ENCODE measurements at places on chromosomes 11 and 22. TPM values are rescaled to one million over a fixed set of nuclear protein-coding genes. Genes with fewer than 3 reads are reported as not detected.

DNA sequence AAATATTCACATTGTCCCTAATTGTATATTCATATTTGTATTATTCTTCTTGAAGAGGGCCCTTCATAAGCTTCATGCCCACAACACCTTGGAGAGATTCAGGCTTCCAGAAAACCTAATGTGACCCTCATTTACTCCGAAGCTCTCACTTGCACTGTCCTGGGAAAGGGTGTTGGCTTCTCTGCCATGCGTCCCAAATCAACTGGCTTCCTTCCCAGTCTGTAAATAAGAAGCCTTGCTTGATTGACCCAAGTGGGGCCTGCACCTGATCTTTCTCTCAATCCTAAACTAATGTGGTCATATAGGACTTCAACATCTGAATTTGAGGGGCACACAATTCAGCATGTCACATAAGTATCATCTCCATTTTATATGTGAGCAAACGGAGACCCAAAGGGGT is 40.5 kb upstream of the ZBTB16 start:
- DNase-seq, result no peak

DNA sequence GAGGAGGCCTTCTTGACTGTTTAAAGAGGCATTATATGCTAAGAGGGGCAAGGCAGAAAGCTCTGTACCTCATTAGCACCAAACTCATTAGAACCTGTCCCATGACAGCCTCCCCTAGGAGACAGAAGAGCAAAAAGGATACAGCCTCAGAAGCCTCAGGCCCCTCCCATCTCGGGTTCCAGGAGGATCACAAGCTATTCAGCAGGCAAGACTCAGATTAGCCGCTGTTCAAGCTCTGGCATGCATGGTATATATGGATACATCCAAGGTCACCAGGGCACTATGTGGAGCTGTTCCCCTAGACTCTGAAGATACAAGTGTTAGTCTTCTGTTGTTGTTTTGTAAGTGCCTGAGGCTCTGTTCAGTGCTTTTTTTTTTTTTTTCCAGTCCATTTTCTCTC is 32.1 kb downstream of the ATXN10 start:
- no peak for DNase-seq

Gene SLC16A8
- total RNA-seq, result not detected

Gene NLRP14
- total RNA-seq, result not detected

Data from H1 (cell line).